ENCODE measurements at places on chromosomes 5 and 9. TPM values are rescaled to one million over a fixed set of nuclear protein-coding genes. Genes with fewer than 3 reads are reported as not detected.

DNA sequence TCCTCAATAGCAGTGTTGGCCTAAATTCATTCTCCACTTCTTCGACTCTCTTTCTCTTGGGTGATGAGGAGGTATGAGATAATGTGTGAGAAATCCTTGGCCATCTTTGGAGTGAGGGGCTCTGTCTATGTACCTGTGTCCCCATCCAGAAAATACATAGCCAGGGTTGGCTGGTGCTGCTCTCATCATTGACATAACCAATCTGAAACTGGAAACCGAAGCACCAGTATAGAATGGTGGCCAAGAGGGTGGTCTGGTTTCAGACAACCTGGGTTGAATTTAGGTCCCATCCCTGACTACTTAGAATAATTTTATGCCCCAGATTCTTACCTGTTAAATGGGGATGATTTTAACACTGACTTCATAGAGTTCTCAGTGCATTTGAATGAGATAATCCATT lies 208.1 kb downstream of the ARHGAP26 start:
- DNase-seq: no peak

Gene RARS1
- 67.6 TPM for total RNA-seq

GRCh38 chr9:19154135-19154612 lies 26.9 kb upstream of the PLIN2 start:
- DNase-seq: no peak

GRCh38 chr5:176341325-176342157 lies 20.0 kb downstream of the KIAA1191 start:
- no peak for DNase-seq

DNA sequence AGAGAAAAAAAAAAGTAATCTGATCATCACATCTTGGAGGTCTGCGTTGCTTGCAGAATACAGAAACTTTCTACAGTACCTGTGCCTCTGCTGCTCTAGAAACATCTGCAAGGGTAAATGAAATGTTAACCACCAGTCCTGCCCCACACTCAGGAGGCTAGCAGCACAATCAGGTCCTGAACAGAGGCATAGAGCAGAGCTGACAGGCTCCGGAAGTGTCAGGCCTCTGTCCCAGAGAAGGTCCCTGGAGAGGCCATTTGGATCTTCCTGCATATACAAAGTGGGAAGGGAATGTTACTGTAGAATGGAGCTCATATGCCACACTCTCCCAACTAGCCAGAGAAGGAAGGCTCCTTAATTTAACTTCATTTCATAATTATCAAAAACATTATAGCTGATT lies 7.2 kb downstream of the NRG2 start:
- DNase-seq: no peak

DNA sequence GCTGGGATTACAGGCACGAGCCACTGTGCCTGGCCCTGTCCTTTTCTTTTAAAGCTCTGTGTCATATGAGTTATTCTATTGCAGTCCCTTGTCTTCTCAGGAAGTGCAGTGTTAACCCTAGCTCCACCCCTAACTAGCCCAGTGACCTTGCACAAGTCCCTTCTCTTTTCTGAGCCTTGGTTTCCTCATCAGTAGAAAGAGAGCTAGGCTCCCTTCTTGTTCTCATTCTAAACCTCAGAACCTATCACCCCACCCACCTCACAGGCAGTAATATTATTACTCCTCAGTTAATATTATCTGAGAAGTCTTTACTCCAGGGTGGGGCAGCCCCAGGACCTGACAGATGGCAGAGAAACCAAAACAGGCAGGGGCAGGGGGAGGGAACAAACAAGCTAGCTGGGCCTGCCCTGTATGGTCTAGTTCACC lies 7.2 kb downstream of the CYFIP2 start:
- no peak for DNase-seq

GRCh38 chr9:72701510-72701909 lies 180.1 kb downstream of the TMC1 start:
- no peak for DNase-seq

GRCh38 chr5:93874080-93874479 lies 132.7 kb upstream of the POU5F2 start:
- DNase-seq: no peak

GRCh38 chr9:134570711-134571325 lies 70.8 kb upstream of the COL5A1 start:
- peak; percentile 70 for DNase-seq

Gene CYFIP2
- total RNA-seq: 96.6 TPM

DNA sequence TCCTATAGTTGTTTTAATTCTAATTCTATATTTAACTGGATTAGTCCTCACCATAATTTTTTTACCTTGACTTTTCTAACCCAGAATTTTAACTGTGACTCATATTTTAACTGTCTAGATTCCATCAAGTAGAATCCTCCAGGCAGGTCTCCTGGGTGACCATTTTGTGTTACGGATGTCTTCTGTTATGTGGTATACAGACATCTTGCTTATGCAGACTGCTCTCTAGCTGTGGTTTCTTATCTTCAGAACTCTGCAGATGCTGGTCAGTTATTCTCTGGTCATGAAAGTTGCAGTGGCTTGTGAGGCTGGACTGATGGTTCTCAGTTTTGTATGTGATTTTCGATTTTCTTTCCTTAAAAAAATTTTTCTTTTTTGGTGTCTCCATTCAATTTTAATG lies 139.4 kb downstream of the ATG10 start:
- no peak for DNase-seq

- DNase-seq: peak; percentile 17
These were observed 107.5 kb downstream of the RGS3 start for GRCh38 chr9:113570749-113571711.

- DNase-seq: no peak
These were observed 124.4 kb downstream of the TENT4A start for GRCh38 chr5:6837519-6838110.

- peak; percentile 62 for DNase-seq
These were observed 10.8 kb downstream of the SARDH start for GRCh38 chr9:133727277-133727875.

DNA sequence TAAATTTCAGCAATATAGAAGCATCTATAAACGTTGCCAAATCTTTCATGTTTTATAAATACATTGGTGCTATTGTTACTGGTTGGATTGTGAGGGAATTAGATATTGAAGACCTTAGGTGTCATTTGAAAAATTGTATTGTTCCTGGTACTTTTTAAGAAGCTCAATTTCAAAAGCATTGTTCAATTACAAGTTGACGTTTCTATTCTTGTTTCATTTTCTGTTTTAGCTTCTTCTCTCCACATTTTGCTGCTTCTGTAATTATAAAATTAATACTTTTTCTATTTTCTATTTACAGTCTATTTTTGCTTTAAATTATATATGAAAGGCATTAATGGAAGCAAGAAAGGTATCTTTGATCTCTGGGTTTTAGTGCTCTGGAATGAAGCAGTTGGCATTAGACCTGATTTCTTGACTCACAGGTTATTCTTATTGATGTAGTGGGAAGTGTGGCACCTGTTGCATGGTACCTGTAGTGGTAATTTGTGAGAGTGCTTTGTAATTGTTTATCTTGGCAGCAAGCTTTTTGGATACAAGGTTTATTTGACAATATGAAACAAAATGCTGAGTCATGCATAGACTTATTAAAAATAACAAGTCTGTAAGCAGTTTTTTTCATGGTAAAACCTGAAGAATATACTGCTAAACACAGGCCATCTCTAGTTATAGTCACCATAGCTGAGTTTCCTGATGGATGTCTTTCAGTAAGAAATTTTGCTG lies 13.2 kb downstream of the MACIR start:
- DNase-seq: no peak

Gene PCDHGA5
- 3.9 TPM for total RNA-seq

- no peak for DNase-seq
These were observed 398 bp upstream of the BASP1 start for GRCh38 chr5:17216974-17217492.

DNA sequence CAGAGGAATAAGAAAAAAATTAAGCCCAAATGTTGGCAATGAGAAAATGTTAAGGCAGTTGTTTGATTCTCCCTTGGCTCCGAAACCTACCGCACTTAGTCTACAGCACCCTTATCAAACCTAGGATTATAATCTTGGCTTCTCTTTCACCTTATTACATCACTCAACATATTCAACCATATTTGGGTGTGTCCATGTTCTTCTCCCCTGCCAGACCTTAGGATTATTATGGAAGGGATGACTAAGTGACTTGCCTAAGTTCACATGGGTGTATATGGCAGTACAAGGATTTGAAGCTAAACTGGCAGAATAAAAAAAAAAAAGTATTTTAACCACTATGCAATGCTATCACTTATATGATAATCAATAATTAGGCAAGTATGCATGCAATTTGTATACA lies 76.4 kb downstream of the PLK2 start:
- DNase-seq: no peak

GRCh38 chr5:175709276-175709781 lies 51.5 kb downstream of the HRH2 start:
- DNase-seq: peak; percentile 64

DNA sequence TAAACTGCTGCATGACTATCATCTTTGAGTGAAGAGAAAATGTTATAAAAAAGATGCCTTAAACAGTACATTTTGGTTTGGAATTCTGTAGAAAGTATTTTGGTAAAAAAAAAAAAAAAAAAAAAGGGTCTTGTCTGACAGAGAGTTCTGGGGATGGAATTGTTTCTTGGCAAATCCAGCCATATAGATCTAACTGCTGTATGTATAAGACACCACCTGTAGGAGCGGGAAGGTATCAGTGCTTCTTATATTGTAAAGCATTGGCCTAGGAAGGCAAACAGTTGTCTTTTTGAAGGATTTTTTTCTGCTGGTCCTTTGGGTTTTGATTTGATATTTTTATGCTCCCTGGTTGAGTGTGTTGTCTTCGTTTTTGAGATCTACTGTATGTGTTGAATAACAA lies 2.8 kb downstream of the PURA start:
- no peak for DNase-seq

DNA sequence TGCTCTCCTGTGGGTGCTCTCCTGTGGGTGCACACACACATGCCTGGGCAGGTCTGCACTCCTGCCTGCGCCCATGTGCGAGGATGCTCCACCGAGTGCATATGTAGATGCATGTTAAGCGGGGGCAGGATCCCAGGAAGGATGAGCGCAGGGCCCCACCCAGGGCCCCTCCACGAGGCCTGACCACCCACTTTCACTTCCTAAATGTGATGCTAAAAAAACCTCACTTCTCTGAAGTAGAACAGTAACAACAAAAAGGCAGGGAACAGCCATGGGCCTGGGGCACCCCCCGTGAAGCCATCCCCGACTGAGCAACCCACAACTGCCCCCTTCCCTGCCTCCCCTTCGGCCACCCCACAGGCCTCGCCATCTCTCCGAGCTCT lies 48.2 kb upstream of the SARDH start:
- no peak for DNase-seq

All from posterior vena cava (tissue), 2 donors.